IMR-90 (cell line): ENCODE measurements at places on chromosomes 7 and 10. TPM values are rescaled to one million over a fixed set of nuclear protein-coding genes. Genes with fewer than 3 reads are reported as not detected.

DNA sequence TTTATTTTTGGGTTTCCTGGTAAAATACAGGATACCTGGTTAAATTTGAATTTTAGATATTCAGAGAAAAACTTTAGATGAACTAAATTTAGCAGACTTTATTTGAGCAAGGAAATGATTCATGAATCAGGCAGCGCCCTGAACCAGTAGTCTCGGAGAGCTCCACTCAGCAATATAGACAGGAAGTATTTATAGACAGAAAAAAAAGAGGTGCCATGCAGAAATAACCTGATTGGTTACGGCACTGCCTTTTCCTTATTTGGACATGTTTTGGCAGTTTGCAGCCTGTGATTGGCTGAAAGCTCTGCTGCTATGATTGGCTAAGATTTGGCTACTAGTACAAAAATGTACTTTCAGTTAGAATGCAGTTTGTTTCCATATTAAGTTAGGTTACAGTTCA lies 198.3 kb upstream of the DKK1 start:
- peak; percentile 43 for DNase-seq

DNA sequence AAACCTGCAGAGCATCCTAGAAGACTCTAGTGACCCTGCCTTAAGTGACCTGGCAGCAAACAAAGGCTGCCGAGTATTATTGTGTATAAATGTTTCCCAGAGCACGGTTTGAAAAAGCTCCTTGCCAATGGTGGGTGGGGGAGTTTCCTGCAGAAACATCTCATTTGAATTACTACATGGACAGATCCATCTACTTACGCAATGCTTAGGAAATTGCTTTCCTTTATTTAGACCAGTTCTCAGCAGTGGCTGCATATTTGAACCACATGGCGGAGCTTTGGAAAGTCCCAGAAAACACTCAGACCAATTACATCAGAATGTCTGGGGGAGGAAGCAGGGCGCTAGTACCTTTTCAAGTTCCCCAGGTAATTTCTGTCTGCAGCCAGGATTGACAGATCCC lies 560.9 kb downstream of the SDK1 start:
- peak; percentile 87 for DNase-seq

DNA sequence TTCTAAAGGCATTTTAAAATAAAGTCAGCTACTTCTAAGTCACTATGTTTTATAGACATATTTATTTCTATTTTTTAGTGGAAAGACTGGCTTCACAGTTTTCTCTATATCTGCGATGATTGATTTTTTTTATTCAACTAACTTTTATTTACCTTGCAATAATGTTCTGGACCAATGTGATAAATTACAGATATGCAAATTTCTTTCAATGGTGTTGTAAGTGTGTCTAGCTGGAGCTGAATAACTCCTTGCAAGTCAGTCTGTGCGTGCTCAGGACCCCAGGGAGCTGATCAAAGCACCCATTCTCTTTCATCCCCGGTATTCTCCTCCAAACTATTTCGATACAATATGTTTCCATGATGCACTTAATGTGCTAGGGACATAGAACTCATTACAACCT lies 9.7 kb downstream of the PTF1A start:
- DNase-seq: no peak

The SLC26A5 gene
- total RNA-seq: not detected in 2 replicates

The KCP gene
- not detected in 2 replicates for total RNA-seq

DNA sequence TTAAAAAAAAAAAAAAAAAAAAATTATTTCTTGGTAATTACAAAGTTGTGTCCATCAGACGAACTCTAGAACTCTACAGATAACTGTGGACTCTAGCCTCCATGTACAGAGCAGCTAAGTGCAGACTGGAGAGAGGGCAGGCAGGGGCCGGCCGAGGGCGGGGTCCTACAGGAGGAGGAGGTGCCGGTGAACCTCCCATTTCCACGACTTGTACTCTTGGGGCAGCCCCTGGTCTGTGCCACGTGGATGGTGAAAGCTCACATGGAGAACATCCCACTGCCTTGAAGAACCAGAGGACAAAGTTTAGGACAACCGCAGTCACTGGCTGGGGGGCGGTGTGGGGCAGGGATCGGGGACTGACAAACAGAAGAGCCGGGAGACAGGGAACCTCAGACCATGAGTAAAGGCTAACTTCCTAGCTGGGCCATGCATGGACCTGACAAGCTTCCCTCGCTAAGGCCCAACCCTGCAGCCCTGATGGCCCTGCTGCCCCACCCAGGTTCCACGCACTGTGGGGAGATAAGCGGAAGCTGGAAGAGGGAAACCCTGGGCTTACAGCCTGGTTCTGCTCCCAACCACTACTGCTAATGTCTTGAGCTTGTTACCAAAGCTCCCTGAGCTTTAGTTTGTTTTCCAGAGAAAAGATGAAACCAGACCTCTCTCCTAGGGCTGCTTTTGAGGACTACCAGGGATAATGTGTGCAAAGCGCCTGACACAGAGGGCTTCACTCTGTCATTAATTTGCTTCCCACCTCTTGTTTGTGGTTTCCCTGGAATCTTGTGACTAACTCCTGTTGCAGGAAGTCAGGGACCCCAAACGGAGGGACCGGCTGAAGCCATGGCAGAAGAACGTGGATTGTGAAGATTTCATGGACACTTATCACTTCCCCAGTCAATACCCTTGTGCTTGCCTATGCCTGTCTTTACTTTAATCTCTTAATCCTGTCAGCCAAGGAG lies 16.1 kb upstream of the SEC61G start:
- no peak for DNase-seq

DNA sequence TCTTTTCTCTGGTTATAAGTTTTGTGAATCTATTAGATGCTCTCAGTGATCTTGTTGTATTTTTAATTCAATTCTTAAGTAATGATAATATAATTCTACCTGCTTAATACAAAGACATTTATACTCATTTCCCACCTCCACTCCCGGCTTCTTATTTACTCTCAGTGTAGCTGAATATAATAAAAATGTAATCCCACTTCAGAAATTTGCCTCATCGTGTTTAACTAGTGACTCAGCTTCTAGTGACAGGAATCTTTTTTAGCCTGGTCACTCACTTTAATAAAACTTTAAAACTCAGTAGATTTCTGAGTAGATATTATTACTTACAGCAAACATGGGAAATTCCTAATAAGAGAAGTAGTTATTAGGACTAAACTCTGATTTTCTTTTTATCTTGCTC lies 1506.2 kb upstream of the LRRTM3 start:
- no peak for DNase-seq

The BTBD16 gene
- not detected in 2 replicates for total RNA-seq

The GATA3 gene
- total RNA-seq: under 0.01 TPM in 1 of 2 replicates, not detected in the other

DNA sequence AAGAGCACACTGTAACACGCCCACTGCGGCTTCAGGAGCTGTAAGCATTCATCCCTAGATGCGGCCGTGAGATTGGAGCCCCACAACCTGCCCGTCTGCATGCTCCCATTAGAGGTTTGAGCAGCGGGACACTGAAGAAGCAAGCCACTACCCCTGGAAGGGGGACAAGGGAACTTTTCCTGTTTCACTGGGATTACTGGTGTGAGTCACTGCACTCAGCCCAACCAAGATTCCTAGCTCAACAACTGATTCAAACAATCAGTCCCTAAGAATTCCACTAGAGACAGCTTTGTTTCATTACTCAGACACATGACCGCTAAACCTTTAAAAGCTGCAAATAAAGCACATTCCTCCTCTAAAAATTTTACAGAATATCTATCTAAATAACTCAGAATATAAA lies 69.8 kb downstream of the ORC5 start:
- peak; percentile 83 for DNase-seq

The CPVL gene
- not detected in 2 replicates for total RNA-seq

DNA sequence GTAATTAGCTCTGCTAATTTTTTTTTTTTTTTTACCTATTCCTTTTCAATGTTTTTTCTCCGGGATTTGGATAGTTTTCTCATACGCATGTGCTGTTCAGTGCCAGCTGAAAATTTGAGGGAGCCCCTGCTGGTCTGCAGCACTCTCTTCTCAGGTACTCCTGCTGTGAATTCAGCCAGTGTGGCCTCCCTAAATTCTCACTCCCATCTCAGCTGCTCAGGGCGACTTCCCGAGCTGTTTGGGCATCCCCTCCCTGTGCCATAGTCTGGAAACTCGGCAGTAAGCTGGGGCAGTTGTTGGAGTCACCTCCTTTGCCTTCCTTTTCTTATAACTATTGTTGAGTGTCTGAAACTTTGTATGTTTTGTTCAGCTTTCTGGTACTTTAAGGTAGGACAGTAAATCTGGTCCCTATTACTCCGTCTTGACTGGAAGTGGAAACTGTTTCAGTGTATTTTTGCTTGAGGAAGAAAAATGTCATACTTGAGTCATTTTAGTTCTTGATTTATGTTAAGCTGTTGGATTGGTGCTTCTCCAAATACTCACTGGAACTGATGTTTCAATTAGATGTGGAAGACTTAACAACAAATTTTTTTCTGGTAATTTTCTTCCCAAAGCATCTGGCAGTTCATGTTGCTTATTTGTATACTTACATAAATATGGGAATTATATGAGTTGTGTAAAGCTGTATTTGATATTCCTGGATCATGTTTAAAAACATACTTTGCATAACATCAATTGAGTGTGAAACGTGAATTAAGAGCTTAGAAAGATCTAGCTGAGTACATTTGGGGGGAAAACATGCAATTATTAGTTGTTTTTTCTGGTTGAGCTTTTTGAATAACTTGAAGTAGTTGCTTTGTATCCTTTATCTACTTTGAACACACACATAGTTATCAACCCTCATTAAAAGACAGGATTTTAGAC lies 33.7 kb downstream of the MINPP1 start:
- no peak for DNase-seq

- peak; percentile 48 for DNase-seq
Measured at GRCh38 chr7:20275637-20276036, 55.1 kb upstream of the ITGB8 start.

DNA sequence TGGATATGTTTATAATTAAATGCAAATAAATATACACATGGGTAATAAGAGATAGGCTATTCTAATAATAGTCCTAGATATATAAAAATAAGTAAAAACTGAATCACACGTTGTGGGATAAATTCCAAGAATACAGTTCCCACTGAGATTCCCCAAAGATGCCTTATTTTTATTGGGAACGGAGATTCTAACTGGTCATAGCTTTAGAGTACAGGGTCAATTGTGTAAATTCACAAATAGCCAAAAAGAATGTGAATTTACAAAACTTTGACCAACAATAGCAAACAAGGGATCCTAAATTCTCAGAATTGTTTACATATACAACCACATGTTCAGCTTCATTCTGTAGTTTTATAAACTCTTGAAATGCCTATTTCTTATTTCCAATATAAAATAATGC lies 65.0 kb downstream of the VSTM4 start:
- peak; percentile 50 for DNase-seq

- DNase-seq: no peak
Measured at GRCh38 chr7:114086537-114086913, 167.7 kb upstream of the PPP1R3A start.

- peak; percentile 48 for DNase-seq
Measured at GRCh38 chr7:73308665-73309214, at the start of gene NSUN5. Gene NSUN5, minus strand, starts transcription at chr7:73308826. Its CDS starts 36 bp downstream, at chr7:73308790.

GRCh38 chr7:138752518-138753149 lies 45.2 kb upstream of the TMEM213 start:
- DNase-seq: peak; percentile 3

The KIFBP gene
- total RNA-seq: 51.3 and 67.2 TPM in 2 replicates

GRCh38 chr10:84214612-84215235 lies 10.6 kb downstream of the LRIT2 start:
- no peak for DNase-seq

- no peak for DNase-seq
Measured at GRCh38 chr10:85311613-85312337, 983.4 kb downstream of the CCSER2 start.

- no peak for DNase-seq
Measured at GRCh38 chr7:1059200-1060091, 15.1 kb downstream of the GPR146 start.

The PRKCQ gene
- total RNA-seq: under 0.01 TPM in 1 of 2 replicates, not detected in the other

- DNase-seq: no peak
Measured at GRCh38 chr10:97964748-97965147, 65.7 kb downstream of the CRTAC1 start.

DNA sequence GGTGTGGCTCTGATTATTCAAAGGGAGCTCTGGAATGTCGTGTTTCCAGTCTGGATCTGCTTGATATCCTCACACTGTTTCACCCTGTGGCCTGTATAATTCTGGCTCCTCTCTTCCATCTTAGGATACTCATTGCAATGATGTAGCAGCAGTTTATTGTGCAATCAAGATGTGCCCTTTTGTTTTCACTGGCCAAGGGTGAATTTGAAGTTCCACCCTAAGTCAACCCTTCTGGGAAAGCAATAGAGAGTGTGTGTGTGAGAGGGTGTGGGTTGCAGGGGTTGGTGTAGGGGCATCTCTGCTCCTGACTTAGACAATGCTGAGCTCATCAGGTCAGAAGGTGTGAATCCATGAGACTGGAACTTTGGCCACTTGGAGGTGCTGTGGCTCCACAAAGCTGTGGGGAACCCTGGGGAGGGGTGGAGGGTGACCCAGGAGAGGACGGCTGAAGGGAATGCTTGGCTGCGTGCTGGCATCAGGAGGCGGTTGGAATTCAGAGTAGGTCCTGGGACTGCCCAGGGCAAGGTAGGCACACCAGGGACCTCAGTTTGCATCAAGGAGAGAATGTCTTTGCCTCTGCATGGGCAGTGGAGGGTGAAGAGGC lies 118.0 kb upstream of the PRSS58 start:
- peak; percentile 28 for DNase-seq

DNA sequence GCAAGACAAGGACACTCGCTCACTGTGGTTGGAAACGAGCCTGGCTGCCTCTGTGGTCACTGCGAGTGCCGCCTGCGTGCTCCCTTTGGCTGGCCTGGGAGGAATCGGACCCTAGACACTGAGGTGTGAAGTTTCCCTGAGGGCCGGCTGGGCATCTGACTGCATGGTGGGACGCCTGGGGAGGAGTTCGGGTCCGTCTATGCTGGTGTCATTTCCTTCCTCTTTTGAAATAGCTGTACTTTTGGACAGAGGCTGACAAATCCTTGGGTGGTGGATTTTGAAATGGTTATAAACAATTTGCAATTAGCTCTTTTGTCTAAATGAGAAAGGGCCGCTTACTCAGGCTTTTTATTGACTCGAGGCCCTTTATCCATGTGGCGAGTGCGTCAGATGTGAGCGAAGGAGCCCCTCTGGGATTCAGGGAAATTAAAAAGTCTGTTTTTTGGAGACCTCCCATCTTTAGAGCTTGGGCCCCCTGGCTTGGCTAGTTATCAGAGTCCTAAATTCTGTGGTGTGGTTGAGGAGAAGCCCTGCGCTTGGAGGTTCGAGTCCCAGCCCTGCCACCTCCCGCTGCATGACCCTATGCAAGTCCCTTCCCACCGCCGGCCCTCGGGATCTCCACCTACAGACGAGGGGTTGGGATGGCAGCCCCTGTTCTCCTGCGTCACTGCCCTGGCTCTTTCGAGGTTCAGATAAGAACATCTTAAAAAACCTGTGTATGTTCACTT lies 147.1 kb downstream of the RGS10 start:
- DNase-seq: peak; percentile 33

DNA sequence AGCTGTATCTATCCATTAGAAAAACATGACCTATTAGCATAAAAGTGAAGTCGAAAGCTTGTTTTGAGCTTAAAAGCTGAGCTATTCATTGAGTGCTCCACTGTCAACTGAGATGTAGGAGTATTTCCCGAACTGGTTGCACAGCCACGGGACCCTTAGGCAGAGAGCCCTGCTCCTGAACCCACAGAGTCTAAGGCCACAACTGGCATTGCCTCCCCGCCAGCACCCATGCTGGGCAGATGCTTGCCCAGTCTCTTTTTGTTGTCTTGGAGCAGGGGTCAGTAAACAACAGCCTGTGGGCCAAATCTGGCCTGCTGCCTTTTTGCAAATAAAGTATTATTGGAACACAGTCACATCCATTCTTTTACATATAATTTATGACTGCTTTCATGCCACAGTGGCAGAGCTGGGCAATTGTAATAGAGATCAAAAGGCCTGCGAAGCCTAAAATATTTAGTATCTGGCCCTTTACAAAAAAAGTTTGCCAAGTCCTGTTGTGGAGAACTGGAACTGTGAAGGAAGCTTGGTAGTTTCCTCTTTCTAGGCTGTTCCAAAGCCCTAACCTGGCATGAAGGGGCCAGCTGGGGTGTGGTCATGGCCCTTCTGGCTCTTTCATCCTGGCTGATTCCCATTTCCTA lies 58.4 kb upstream of the WAPL start:
- no peak for DNase-seq
